ENCODE measurements at places on chromosomes 11 and 22.
A peak's percentile ranks its signal among the peaks of the same experiment; 100 is the strongest.

- no peak for DNase-seq
Measured at GRCh38 chr22:48758881-48759875, 1068.5 kb downstream of the BRD1 start.

DNA sequence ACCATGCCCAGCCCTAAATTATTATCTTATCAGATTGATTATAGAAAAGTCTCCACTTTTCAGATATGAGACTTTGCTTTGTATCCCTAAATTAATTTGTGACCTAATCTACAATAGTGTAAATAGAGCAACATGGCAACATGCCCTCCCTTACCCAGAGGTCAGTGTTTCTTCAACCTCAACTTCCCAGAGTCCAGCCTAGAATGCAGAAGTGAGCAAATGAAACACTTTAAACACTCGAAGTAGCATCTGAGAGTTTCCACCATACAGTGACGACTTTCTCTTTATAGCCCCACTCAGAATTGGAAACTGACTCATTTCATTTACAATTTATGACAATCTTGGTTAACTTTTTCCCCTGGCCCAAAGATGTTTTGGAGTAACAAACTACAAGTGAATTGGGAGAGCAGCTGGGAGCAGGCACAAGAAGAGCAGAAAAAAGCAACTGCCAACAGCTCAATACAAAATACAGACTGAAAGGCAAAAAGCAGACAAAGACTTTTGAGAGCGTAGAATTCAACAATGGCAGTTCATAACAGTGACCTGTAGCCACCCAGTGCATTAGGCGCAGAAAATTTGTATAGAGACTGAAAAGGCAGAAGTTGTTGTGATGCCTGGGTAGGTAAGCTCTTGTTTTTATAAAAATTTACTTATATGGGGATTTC lies 10.1 kb upstream of the BLID start:
- no peak for DNase-seq

- no peak for DNase-seq
Measured at GRCh38 chr11:110762590-110762989, 50.4 kb upstream of the ARHGAP20 start.

DNA sequence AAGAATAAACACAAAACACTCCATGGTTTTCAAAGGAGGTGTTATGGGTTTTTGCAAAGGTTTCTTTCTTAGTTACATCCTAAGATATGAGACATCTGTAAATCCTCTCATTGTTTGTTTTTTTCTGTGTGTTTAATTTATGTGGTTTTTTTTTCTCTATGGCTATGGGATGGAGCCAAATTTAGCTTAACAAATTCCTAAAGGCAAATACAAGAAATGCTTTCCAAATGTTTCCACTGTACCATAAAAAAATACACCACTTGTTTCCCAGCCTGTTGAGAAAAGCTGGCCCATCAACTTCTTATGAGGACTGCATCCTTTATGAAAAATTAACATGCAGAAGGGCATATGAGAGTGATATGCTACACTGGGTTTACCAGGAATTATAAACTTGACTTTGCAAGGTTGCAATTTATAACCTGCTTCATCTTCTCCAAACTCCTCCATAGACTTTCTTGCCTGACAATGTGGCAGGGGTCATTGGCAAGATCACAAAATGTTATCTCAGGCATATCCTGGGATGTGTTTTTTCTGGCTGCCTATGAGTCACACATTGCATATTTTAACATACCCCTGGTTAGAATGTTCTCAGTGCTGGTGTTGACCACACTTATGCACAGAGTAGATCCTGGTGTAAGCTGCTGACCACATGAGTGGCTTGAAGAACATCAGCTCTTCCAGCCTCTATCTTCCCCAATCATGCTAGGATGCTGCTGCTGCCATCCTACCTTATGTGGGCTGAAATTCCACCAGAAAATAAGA lies 137.6 kb upstream of the TTC12 start:
- DNase-seq: no peak

- no peak for DNase-seq
Measured at GRCh38 chr11:73189723-73190556, 28.1 kb upstream of the P2RY2 start.

DNA sequence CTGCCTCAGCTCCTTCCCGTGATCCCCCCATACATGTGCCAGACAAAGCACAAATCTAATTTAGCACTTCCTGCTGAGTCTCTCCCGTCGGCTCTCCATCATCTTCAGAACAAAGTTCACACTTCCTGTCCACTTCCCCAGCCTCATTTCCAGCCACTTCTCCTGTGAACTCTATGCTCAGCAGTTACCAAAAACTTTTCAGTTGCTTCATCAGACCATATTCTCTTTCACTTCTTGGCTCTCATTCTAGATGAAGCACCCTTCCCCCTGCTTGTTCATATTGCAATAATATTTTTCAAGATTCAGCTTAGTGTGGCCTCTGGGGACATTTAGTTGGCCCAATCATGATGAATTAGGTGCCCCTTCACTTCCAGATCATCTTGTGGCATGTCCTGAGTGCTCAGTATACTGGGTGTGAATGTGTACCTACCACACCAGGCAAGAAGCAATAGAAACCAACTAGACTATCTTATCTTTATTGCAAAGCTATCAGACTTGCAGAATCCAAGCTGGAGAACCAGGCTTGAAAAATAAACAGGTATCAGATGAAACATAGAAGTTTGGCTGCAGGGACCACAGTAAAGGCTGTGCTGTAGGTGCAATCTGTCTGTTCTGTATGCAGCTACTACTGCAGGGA lies 115.8 kb downstream of the NXPE2 start:
- DNase-seq: no peak

GRCh38 chr22:24434471-24435322 lies 7.3 kb downstream of the ADORA2A start:
- DNase-seq: peak; percentile 73

DNA sequence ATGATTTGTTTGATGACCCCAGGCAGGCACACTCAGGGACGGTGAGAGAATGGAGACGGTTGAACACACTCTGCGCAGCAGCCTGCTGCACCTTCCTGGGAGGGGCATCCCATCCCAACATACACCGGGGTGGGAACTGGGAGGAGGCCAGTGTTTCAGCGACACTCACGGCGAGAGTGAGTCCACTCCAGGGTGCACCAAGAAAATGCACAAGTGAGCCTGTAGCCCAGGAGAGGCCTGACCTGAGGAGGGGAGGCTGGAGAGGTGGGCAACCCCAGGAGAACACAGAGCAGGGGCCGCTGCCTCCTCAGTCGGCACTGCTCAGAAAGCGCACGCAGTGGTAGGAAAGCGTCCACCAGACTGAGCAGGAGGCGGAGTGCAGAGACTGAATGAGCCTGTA lies 54.5 kb downstream of the IGF2 start:
- DNase-seq: no peak

DNA sequence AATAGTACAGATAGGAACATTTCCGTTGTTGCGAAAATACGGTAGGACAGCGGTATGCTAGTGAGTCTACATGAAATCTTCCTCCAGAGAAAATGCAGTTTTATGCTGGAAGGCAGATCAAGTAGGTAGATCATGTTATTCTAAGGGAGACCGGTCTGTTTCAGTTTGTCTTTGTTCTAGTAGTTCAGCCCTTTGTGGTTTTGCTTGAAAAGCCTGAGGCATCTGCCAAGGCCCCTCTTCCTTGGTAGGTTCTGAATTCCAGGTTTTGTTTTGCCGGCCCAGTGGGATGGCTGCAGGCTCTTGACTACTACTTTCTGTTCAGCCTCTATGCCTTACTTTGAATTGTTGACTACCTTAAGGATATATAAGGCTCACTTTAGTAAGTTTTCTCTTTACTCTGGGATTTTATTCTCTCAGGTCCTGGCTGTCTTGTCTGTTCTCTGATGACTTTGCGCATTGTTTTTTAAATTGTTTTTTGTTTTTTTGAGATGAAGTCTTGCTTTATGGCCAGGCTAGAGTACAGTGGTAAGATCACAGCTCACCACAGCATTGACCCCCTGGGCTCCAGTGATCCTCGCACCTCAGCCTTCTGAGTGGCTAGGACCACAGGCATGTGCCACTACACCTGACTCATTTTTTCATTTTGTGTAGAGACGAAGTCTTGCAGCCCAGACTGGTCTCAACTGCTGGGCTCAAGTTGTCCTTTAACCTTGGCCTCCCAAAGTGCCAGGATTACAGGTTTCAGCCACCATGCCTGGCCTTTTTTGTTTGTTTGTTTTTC lies 53.7 kb downstream of the HIPK3 start:
- peak; percentile 29 for DNase-seq

GRCh38 chr22:42881982-42882656 lies 25.0 kb upstream of the ARFGAP3 start:
- no peak for DNase-seq

DNA sequence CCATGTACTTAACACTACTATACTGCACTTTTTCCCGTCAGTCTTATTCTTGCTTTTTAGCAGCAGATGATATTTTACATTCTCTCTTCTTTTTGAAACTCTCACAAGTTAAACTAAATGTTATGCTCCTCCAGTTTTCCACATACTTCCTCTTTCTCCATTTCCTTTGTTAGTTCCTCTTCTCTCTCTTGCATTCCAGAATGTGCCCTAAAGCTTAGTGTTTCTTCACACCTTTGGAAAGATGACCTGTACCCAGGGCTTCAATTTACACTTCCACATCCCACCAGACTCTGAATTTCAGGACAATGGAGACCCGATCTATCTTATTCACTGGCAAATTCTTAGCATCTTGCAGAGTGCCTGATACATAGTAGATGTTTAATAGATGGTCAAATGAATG lies 51.8 kb downstream of the APIP start:
- DNase-seq: no peak

DNA sequence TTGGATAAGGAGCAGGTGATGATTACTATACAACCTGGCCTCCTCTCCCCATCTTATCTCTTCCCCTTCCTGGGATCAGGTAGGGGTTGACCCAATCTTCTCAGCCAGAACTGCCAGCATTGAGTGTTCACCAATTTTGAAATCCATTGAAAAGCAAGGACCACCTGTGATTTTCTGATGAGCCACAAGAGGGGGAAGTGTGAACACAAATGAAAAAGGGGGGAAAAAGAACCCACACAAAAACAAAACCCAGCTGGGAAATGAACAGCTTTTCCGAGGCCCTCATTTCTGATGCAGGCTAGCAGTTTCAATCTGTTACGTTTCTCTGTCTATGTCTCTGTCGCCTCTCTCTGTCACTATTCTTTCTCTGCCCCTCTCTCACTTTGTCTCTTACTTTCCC lies 161.9 kb downstream of the INSC start:
- DNase-seq: peak; percentile 2

DNA sequence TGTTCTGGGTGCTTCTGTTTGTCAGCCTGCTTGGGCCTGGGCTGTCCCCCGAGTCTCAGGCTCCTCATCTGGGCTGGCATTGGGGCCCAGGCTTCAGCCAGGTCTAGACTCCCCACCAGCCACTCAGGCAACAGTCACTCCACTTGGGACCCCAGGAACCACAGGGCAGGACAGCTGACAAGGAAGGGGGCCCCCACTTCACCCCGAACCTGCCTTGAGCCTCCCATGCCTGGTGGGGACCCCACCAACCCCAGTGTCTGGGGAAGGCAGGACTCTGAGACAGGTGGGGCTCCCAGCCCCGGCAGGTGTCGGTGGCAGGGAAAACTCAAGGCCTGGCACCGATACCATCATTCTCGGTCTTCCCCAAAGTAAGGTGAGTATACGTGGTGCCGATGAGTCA lies 11.7 kb upstream of the LTO1 start:
- no peak for DNase-seq

DNA sequence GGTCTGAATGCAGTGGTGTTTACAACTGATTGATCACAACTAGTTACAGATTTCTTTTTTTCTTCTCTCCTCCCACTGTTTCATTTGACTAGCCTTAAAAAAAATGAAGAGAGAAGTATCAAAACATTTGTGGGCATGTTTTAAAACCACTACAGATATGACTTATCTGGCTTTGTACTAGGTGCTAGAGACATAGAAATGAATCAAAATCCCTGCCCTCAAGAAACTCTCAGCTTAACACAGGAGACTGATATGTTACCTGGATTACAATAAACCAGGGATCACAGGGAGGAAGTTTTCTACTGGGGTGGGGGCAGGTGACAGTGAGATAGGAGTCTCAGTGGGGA lies 25.2 kb upstream of the CTR9 start:
- DNase-seq: no peak

DNA sequence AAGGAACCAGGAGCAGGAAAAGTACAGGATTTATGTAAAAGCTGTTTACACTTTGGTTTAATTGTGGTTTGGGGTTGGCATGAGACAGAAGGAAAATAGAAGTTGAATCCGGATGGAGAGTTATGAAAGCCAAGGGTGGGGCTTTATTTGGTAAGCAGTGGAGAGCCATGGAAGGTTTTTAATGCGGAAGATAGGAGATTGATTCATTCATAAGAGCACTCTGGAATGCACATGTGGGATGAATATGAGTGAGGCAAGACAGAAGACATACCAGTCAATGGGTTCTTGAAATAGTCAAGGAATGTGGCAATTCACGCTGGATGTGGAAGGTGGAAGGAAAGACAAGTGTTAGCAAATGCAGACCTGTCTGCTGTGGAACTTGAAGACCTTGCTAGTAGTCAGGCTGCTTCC lies 9.3 kb upstream of the GLB1L3 start:
- DNase-seq: no peak

- DNase-seq: no peak
Measured at GRCh38 chr11:12749442-12749841, 75.2 kb downstream of the TEAD1 start.

GRCh38 chr11:126391970-126392632 lies 36.6 kb downstream of the ST3GAL4 start:
- peak; percentile 29 for DNase-seq

DNA sequence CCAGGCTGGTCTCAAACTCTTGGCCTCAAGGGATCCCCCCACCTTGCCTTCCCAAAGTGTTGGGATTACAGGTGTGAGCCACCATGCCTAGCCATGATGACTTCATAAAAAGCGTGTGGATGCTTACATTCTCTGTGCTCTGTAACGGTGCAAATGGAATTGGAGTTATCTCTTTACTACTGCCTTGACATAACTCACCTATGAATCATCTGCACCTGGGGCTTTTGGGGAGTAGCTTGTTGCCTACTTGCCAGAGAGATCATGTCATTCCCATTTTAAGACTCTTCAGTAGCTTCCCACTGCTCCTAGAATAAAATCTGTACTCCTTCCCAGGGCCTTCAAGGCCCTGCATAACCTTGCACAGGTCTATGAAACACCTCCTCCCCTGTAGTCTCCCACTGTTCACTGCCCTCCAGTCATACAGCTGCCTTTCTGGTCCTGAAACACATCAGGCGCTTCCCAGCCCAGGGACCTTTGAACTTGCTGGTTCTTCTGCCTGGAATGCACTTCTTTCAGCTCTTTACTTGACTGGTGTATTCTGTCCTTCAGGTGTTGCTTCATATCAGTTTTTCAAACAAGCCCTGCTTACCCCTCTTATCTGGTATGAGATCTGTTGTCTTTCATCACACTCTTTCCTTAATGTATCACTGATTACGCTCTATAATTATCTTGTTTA lies 19.6 kb upstream of the MOGAT2 start:
- no peak for DNase-seq

- DNase-seq: no peak
Measured at GRCh38 chr11:15744693-15745092, 611.7 kb downstream of the SOX6 start.

- no peak for DNase-seq
Measured at GRCh38 chr11:74057249-74058151, 48.6 kb upstream of the UCP3 start.

Measured in hematopoietic multipotent progenitor cell treated with erythropoietin and hydrocortisone succinate and interleukin-3 and kit ligand, for 8 days (in vitro differentiated cells).